Stimulated activated CD8-positive, alpha-beta memory T cell treated with anti-CD3 and anti-CD28 coated beads, Interleukin-2, amount 100 ng/mL, for 1 hour (primary cell): ENCODE measurements at places on chromosomes 7 and 10.

GRCh38 chr7:74526780-74527179 is 73.1 kb downstream of the GTF2IRD1 start:
- no peak for DNase-seq

DNA sequence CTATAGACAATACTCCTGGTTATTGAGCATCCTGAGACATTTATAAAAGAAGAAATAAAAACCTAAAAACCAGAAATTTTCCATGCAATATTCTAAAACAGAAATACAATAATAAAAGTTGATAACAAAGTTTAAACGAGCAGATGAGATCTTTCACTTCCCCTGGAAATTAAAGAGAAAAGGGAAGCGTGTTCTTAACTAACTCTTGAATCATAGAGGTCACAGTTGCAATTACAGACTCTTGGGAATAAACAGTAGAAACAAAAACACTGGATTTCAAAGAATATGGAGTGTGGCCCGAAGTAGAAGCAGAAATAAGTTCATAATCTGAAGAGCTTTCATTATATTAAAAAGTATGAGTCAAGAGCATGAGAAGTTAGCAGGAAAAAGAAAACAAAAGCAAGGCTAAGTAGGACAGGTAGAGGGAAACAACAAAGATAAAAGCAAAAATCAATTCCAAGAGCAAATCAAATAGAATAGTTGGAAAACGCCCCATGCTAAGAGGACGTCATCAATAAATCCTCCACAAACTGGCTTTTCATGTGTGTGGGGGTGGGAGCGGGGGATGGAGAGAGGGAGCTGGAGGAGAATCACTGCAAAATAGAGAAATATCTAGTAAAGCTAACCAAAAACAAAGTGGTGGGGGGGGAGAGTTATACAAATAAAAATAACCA is 55.2 kb upstream of the C10orf71 start:
- DNase-seq, result no peak

DNA sequence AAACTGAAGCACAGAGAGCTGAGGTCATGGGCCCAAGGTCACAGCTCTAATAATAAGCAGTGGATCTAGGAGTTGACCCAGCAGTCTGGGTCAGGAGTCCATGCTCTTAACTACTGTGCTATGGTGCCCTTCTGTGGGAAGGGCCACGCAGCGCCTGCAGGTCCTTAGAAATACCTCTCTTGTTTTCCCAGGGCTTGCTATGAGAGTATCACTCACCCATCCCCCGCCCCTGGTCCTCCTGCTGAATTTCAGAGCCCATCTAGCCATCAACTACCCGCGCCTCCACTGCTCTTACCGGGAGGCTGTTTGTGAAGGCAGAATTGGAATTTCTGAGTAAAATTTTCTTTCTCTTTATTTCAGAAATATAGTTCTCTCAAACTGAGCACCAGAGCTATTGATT is 27.3 kb upstream of the CRHR2 start:
- DNase-seq, result no peak

- DNase-seq, result peak; percentile 12
Measured at GRCh38 chr7:28408960-28409715, 3.2 kb upstream of the CREB5 start.

GRCh38 chr10:8556321-8556720 is 501.8 kb downstream of the GATA3 start:
- DNase-seq, result no peak

- DNase-seq, result peak; percentile 33
Measured at GRCh38 chr7:74449809-74450397, 3.8 kb upstream of the GTF2IRD1 start.

DNA sequence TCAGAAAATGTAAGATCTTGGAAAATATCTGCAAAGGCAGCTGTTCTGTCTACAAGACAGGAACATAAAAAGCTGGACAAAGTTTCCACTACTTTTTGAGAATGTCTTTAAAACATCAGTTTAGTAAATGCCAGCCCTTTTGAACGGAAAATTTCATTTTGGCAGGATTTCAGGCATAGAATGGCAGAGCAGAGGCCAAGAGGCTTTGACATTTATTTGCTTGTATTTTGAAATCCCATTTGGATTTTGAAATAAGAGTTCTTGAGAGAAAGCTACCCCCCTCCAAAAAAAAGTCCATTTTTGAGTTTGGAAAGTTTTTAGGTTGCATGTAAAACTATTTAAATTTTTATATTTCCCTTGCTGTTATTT is 3.1 kb upstream of the ETV1 start:
- DNase-seq, result no peak

- DNase-seq, result no peak
Measured at GRCh38 chr10:19922236-19922963, 106.2 kb downstream of the PLXDC2 start.

DNA sequence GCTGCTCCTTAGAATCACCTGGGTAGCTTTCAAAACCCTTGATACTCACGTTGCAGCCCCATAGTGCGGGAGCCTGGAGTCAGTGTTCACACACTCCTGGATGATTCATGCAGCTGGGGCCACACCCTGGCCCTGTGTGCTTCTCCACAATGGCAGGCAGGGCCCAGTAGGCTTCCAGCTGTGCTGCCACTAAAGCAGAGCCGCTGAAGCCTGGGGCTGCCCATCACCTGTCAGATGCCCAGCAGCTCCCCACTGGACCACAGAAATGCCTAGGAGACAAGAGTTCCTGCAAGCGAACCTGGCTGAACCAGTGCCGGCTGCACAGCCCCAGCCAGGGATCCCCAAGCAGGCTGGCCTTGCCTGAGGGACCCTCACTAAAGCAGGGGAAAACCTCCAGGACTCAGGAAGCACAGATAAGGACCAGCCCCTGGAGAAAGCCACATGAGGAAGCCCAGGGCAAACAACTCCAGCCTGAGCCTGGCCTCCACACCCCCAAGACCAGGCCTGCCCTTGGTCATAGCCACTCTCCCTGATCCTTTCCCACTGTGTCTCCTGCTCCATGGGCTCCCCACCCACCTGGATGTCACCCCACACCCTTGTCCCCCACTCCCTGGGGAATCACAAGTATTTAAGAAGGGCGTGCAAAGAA is 111.9 kb downstream of the GRID1 start:
- DNase-seq, result no peak

DNA sequence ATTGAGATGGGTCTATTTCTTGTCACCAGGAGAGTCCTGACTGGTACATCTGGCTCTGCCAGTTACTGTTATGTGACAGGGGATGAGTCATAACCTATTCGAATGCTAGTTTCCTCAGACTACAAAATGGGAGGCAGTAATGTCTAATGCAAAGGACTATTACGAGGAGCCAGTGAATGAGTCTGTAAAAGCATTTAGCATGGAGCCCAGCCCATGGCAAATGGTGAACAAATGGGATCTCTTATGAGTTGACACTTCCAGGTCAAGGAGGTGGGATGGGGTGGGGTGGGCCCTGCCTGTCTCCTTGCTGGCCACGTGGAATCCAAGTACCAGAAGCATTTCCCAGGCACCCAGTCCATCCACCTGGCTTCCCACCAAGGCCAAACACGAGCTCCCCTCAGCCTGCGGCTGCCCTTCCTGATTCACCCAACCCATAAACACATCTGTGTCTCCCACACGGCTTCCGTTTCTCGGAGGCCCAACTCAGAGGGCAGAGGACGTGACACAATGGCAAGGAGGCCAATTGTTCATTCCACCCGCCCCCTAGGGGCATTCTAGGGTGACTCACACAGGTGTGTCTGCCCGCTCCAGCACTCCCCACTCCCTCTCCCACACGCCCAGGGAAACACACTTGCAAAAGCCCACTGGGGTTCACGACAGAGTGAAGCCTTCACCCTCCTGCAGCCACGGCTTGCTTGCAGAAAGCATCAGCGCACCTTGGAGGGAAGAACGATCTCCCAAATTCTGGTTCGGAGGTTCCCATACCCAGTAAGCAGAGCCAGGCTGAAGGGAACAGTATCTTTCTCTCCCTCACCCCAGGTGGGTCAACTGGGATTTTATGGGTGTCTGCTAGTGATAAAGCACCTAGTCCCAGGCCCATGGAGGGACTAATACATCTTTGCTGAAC is 109.8 kb downstream of the SH3PXD2A start:
- DNase-seq, result no peak

DNA sequence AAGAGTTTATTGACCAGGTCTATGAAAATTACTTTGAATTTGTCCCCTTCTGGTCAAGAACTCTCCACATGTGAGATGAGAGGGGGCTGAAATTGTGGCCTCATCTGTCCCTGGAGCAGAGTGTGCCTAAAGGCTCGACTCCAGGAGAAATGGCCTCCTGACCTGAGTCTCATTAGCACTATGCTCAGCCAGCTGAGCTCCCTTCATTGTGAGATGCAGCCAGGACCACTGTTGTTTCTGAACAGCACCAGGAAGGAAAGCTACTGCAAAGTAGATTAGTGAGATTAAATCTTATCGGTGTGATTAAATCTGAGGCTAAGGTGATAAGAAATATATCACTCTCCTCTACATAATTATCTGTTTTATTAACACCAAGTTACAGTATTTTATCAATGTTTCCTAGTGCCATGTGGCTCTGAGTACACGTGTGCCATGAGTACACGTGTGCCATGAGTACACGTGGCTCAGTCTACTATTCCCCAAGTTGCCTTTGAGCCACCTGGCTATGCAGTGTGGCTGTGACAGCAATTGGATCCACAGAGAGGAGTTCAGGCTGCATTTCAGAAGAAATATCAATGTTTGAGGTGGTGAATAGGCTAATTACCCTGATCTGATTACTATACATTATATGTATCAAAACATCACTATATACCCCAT is 126.9 kb downstream of the IPMK start:
- no peak for DNase-seq

GRCh38 chr7:99459087-99459486 is 6.9 kb downstream of the ATP5MF start:
- DNase-seq, result no peak

DNA sequence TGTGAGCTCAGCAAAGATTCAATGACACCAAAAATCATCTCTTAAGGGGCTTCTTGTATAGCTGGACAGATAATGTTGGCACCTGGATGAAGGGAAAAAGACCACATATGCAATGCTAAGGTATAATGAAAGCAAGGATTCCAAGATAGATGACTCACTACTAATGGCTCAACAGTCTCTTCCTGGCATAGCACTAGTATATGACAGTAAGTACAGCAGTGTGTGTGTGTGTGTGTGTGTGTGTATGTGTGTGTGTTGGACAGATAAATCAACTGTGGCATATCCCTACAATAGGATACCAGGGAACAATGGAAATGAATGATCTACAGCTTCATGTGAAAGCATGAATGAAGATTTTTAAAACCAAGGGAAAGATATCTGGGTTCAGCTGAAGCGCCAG is 257.1 kb downstream of the SFMBT2 start:
- no peak for DNase-seq

DNA sequence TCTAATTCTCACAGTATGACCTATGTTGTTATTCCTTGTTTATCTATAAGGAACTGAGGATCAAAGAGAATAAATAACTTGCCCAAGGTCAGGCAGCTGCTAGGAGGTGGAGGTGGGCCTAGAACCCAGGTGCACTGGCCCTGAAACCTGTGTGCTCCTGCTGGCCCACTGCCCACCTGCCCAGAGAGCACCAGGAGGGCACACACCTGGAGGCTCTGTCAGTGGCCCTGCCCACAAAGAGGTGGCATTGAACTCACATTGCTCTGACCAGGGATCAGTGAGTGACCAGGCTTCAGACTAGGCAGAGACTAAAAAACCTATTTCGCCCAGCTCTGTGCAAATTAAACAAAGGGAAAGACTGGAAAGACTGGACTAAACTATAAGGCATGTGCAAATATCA is 210.6 kb downstream of the TNS3 start:
- DNase-seq, result no peak
